Foreskin melanocyte (primary cell): ENCODE measurements at places on chromosomes 4 and X.
A peak's percentile ranks its signal among the peaks of the same experiment; 100 is the strongest.

- DNase-seq = no peak
These were observed 3.0 kb upstream of the APBB2 start for GRCh38 chr4:41217374-41217773.

DNA sequence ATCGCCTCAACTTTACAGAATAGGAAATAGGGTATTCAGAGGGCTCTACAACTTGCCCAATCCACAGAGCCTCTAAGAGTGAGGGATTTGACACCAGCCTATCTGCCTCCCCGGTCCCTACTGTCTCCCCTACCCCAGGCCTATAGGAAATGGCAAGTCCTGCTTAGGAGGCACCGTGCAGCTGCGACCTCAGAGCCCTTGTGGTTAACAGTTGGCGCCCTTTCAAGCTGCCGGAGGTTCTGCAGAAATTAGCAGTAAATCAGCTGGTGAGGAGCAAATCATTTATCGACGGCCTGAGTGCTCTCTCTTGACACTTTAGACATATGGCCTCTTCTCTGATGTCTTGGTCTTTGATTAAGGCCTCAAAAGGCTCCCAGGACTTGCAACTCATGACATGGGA, 96.9 kb downstream of the CLNK start:
- no peak for DNase-seq

- no peak for DNase-seq
These were observed 3.1 kb upstream of the DHRSX start for GRCh38 chrX:2503591-2504500.

DNA sequence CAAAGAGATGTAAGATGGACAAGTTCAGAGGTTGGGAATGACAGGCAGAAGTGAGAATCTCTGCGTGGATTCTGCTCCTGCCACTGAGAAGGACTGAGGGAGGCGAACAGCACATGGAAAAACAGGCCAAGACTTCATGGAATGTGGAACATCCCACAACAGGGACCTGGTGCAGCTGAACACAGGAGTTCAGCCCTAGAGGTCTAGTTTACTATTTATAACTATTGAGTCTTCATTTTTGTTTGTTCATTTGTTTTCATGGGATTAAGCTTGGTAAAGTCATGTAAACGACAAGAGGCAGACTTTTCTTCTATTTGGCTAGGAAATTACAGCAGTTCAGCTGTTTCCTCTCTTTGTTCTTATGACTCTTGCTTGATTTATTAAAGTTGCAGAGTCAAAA, 234.5 kb downstream of the MAML3 start:
- DNase-seq = no peak

GRCh38 chr4:140109737-140110136, 44.2 kb downstream of the MAML3 start:
- no peak for DNase-seq

- no peak for DNase-seq
These were observed 546 bp downstream of the ZRSR2 start for GRCh38 chrX:15790769-15791290.

DNA sequence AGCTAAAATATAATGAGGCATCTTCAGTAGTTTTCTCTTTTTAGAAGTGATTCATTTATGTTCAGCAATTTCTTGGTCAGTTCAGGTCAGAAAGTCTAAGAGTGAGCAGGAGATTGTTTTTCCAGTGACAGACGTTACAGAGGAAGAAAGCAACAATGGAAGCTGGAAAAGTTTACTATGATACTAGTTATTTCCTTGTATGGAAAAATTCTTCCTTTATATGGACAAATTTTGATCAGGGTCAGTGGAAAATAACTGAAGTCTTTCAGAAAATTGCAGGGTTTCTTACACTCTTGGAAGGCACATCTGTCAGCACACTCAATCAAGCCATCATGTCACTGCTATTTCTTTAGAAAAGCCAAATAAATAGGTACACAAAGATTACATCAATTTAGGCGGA, 1120.7 kb downstream of the FAT4 start:
- no peak for DNase-seq

DNA sequence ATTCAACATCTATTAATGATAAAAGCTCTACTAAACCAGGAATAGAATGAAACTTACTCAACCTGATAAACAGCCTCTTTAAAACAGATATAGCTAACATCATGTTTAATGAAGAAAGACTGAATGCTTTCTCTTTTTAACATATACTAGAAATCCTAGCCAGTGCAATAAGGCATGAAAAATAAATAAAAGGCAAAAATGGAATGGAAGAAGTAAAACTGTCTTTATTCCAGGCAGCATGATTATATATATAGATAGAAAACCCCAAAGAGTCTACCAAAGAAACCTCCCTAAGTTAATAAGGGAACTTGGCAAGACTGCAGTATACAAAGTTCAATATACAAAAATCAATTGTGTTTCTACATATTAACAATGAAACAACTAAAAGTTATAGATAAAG, 25.5 kb downstream of the WDFY3 start:
- no peak for DNase-seq

DNA sequence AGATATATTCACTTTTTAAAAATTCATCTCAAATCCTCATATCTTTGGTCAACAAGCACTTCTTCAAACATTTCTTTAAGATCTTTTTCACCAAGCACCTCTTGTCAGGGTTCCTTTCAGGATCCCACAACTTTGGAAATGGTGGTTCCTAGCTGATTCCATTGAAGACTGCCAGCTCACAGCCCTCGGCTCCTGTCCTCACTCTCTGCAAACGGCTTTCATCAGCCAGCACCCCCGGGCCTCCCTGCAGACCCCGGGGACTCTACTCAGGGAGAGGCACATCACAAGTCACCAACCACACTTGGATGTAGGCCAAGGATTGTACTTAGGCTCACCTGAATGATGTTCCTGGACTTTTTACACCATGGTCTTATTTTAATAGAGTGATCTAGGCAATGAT, 20.0 kb downstream of the ZBTB33 start:
- DNase-seq = no peak

DNA sequence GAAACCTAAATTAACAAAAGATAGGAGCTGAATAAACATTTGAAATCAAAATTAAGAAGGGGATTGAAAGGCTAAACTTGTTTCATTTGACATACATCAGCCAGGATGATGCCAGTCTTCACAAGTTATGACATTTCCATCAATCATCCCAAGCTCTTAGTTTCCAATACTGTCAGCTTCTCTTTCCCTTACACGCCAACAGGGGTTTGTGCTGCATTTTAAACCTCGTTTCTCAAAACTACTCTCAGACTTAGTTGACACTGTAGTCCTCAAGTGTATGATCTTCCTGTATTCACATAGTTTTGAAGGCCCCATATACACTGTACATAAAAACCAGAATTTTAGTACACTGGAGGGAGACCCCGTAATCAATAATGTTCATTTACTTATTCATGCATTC, 840 bp upstream of the P2RY10 start:
- no peak for DNase-seq

- peak; percentile 74 for DNase-seq
These were observed 139.6 kb downstream of the SOWAHB start for GRCh38 chr4:76758290-76758882.

GRCh38 chr4:114921191-114921590, 192.2 kb downstream of the NDST4 start:
- DNase-seq = no peak

DNA sequence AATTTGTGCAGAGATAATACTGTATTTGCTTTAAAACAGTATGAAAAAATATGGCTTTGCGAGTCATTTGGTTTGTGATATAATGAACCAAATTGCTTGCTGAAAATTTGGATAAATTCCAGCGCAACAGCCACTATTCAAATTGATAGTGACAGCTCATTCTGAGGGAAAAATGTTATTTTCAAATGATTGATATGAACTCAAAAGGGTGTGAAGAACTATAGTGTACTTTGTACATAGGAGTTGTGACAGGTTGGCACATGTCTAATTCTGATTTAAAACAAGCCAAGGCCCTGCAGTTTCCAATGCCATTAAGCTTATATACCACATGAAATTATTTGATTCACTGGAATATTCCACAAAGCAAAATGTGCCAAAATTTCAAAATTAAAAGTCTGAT, 1628.9 kb upstream of the AGA start:
- no peak for DNase-seq

DNA sequence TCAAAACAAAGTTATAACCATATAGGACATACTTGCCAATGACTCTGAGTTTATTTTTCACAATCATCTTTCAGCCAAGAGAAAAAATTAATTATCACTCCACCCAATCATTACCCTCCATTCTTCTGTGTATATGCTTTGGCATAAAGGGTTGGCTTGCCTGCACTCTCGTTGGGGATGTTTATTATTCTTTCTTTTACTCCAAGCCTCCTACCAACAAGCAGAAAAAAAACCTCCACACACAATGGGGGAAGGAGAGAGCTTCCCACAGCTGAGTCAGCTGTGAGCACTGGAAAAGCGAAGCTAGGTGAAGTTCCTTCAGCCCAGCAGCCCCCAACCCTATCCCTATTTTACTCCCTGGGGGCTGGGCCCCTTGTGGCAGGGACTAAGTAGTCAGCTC, 1.5 kb downstream of the OPHN1 start:
- DNase-seq = no peak

GRCh38 chrX:57528670-57529255, 63.0 kb upstream of the ZXDB start:
- DNase-seq = peak; percentile 0

GRCh38 chrX:119201570-119201969, 34.5 kb upstream of the PGRMC1 start:
- no peak for DNase-seq

DNA sequence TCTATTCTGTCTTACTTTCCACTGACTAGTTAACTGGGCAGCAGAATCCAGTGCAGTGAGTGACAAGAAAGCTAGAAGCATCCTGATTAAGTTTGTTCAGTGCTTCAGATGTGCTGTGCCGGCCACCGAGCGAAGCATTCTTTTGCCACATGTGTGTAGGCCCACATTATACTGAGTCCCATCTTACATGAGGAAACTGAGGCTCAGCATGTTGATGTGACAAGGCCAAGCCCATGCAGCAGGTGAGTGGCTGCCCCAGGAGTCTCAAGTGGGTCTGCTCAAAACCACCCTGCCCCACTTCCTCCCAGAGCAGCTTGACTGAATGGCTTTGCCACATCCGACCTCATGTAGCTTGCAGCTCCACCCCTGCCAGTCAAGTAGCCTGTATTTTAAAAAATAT, 50.5 kb downstream of the RHOH start:
- no peak for DNase-seq

DNA sequence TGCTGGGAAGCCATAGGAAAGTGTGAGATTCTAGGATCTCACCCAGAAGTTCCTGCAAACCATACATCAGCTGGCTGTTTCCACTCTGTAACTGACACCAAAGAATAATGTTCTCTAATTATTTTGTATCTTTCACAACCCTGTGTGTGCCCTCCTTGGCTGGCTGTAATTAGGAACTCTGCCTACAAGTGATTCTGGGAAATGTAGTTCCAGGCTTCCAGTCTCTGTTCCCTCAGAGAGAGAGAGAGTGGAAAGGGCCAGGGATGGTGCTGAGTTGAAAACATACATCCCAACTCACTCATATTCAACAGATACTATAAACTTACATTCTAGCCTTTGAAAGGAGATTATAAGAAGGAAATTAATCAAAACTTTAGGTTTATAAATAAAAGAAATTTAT, 57.5 kb upstream of the C1QTNF7 start:
- no peak for DNase-seq

- no peak for DNase-seq
These were observed 15.8 kb downstream of the UBE2K start for GRCh38 chr4:39713691-39714090.

GRCh38 chr4:164894702-164895101, 17.7 kb downstream of the APELA start:
- DNase-seq = no peak

DNA sequence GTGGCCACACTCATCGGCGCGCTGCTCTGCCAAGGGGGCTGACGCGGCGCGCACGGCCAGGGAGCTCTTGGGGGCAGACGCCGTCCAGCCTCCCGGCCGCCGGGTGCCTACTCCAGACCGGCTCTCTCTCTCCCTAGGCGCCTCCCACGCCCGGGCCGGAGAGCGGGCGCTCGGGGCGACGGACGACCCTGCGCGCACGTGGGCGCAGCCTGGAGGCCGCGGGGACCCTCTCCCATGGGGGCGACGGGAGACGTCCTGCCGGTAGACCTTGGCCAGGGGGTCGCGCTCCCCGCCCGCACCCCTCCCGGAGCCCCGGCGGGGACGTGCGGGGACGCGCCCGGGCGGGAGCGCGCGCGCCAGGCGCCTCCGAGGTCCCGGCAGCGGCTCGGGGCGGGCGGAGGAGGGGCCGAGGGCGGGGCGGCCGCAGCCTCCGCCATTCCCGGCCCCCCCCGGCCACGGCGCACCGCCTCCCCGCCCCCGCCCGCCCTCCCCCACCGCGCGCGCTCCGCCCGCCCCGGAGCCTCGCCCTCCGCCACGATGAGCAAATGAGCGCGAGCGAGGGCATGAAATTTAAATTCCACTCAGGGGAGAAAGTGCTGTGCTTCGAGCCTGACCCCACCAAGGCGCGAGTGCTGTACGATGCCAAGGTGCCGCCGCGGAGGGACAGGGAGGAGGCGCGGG, at the start of gene MSL3:
TSS of gene MSL3 (plus strand) at position 519 of the 681 bp plus-strand sequence. CDS start at position 546, 27 bp downstream.
- DNase-seq = peak; percentile 25

GRCh38 chrX:123424546-123424945, 240.5 kb downstream of the GRIA3 start:
- DNase-seq = peak; percentile 59

- DNase-seq = no peak
These were observed 165.6 kb downstream of the CHIC1 start for GRCh38 chrX:73728602-73729001.

DNA sequence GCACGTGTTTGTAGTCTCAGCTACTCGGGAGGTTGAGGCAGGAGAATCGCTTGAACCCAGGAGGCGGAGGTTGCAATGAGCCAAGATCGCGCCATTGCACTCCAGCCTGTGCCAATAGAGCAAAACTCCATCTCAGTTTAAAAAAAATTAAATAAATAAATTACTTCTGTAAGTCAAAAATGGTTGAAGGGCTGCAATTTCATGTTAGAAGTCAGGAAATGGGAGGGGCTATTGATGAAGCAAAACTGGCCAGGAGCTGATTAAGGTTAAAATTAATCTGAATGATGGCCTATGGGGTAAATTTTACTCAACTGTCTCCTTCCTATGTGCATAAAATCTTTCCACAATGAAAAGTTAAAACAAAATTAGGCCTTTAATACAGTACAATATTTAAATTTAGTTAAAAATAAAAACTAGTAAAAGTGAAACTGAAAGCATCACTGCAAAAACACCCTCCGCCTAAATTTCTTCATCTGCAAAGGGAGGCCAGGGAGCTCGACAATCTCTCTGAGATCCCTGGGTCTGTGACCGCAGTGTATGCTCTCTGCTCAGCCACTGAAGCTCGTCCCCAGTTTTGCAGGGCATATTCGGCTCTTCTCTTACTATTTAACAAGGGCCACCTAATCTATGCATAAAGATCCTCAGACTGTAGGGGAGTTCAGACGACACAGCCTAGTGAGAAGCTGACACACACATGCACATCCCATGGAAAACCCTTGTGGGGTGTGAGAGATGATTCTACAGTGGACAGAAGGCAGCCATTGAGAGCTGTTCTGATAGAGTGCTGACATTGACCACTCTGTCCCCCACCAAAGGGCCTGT, 57.2 kb downstream of the IRF2 start:
- DNase-seq = no peak

GRCh38 chr4:89303177-89303576, 4.4 kb downstream of the GPRIN3 start:
- peak; percentile 98 for DNase-seq
